ENCODE measurements at places on chromosomes 7 and 10.

- no peak for DNase-seq
Measured at GRCh38 chr10:101038484-101038883, 7.5 kb downstream of the SFXN3 start.

DNA sequence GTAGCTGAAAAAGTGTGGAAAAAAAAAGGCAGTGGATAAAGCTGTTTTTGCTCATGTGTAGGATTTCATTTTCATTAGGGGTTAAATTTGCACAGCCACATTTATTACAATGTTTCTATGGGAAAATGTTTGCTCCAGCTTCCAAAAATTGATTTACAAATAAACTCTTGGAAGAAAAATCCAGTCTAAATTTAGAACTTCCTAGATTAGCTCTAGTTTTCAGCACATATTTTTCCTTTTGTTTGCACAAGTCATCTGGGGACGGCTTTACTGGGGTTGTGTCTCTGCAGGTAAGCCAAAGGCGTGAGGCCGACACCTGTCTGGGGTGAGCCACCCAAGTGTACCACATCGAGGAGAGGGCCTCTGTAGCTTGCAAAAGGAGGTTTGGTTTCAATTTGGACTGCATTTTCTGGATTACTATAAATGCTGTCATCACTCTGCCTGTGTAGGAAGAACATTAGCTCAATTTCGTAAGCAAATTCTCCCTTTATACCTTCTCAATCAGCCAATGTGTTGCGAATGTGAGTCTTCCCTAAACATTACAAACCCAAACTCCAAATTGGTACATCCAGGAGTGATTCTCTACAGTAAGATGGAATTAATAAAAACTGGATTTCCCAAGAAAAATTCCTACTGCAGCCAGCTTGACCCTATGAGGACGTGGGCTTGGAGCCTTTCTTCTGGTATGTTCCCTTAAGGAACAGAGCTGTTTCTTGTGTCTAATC lies 89.5 kb upstream of the ZNF438 start:
- DNase-seq, result no peak

GRCh38 chr10:69349542-69349888 lies 67.2 kb downstream of the TACR2 start:
- no peak for DNase-seq

- no peak for DNase-seq
Measured at GRCh38 chr7:113015034-113015645, 71.5 kb downstream of the GPR85 start.

GRCh38 chr10:129869596-129870473 lies 94.2 kb downstream of the EBF3 start:
- no peak for DNase-seq

- no peak for DNase-seq
Measured at GRCh38 chr7:100008525-100008924, 6.9 kb upstream of the ZKSCAN1 start.

DNA sequence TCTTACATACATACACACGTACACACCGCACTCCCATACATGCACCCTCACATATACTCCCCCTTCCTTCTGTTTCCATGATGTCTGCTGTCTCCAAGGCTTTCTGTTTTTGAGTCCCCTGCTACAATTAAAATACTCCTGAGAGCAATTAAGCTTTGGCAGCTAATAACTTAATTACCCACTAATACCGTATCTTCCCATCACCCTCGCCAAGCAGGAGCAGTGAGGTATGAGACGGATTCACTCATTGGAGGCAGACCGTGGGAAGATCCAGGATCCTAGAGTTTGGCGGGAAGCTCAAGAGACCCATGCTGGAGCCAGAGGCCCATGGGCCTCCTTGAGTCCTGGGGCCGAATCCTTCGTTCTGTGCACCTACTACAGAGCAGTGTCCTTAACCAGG lies 1.7 kb upstream of the CALN1 start:
- no peak for DNase-seq

GRCh38 chr10:33178026-33178755 lies 156.3 kb downstream of the NRP1 start:
- no peak for DNase-seq

Data from activated CD4-positive, alpha-beta T cell treated with anti-CD3 and anti-CD28 coated beads, Interleukin-2, Interleukin-6, amounts not matched to agents 100 ng/mL and 50 ng/mL, durations not matched to agents 16 hours and 8 hours (primary cell).